ENCODE measurements at places on chromosomes 2 and 18.

- DNase-seq: no peak
These were observed 110.0 kb upstream of the EPAS1 start for GRCh38 chr2:46187112-46187618.

- DNase-seq: no peak
These were observed 32.1 kb upstream of the COLEC12 start for GRCh38 chr18:532632-533031.

DNA sequence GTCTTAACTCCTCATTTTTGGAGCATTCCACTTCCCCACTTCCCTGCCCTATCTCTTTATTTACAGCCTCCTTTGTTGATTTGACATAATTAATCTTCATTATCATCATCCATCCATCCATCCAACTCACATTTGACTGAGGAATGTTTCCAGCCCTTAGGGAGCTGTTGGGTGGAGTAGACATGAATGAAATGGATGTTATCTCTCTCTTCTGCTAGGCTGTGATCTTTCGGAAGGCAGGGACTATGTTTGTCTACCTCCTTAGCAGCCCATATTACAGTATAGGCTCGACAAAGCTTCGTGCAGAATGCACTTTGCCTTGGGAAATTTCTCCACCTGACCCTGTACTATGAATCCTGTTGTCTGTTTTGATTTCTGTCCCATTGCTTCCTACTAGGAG lies 7.7 kb upstream of the EFEMP1 start:
- no peak for DNase-seq

- no peak for DNase-seq
These were observed 11.6 kb upstream of the EIF2AK2 start for GRCh38 chr2:37168217-37168981.

DNA sequence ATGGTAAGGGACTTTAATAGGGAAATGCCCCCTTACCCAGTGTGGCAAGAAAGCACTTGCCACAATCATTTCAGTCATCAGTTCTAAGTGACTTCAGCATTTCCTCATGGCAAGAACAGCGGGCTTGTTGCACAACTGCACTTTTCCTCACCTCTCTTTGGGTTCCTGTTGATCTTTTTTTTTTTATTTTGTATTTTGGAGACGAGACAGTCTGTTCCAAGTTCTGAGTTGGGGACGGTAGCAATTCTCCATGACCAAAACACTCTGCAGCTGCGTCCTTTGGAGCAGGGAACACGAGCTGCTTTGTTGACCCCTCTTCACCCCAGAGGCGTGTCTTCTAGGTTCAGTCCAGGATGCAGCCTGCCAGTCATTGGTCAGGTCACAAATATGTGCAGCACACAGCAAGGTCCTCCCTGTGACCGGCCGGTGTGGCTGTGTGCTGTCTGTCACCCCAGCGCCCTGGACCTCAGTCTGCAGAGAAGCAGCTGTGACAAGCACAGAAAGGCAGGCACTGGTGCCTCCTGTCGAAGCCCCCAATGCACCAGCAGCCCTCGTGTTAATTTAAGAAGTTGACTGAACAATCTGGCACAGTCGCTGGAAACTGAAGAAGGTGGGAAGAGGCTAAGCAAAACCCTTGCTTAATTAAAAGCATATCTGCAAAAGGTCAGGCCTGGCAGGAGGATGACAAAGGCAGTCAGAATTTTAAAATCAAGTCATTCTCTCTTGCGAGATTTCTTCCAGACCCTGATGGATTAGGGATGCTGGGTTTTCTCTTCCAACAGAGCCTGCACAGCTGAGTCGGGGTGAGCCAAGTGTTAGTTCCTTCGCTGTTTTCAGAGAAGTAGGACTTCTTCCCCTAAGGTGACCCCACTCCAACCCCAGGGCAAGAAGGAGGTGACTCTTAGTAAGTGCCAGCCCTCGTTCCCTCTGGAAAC lies 96.7 kb upstream of the COPS8 start:
- no peak for DNase-seq

DNA sequence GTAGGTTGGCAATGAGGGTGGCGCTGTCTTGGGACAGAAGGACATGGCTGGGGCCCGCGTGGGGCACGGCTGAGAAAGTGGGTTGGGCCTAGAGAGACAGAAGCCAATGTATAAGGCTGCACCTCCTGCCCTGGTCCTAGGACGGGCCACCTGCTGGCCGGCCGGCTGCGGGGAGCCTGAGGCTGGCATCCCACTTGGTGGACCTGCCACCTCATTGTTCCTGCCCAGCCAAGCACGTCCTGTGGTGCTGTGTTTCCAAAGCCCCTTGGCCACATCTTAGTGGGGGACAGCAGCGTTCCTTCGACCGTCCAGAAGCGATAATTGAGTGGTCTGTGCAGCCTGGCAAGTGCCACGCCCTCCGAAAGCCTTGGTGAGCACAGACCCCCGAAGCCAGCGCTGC lies 223.9 kb downstream of the LDLRAD4 start:
- DNase-seq: no peak

- no peak for DNase-seq
These were observed 83.6 kb downstream of the RTTN start for GRCh38 chr18:70121842-70122241.

GRCh38 chr2:206328974-206329373 lies 54.5 kb downstream of the ZDBF2 start:
- no peak for DNase-seq

DNA sequence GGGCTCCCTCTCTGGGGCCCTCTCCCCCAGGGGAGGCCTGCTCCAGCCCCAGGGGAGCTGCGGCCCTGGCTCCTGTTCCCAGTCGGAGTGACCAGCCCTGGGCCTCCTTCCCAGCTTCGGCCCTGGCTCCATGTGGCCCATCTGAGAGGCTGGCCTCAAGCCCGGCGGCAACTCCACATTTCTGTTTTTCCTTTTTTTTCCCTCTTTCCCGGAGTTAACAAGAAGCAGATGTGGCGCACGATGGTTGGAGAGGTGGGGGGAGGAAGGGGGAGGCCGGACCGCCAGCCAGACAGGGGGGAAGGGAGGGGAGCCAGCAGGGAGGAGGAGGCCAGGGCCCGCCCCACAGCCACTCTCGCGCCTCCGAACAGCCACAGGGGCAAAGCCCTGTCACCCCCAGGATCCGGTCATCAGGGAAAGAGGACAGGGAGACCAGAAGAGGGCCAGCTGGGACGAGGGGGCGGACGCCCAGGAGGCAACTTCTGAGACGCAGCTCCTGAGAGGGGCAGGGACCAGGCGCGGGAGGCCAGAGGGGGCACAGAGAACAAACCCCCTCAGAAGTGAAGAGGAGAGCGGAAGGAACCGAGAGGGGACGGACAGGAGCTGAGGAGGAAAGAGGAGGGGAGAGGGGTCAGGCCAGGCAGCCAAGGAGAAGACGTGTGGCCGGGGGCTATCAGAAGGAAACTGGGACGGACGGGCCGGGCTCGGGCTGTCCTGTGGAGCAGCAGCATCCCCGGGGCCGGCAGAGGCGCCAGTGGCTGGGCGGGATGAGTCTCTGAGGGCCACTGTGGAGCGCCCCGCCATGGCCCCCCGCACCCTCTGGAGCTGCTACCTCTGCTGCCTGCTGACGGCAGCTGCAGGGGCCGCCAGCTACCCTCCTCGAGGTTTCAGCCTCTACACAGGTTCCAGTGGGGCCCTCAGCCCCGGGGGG lies at the start of gene EMILIN1:
Gene EMILIN1 (plus strand): TSS at position 349 of the 928 bp plus-strand sequence. CDS start 451 bp downstream, at position 800.
- DNase-seq: no peak

- DNase-seq: no peak
These were observed 57.7 kb downstream of the ARHGEF4 start for GRCh38 chr2:130894326-130894942.

GRCh38 chr2:163207693-163208370 lies 369.3 kb upstream of the KCNH7 start:
- DNase-seq: no peak

GRCh38 chr2:25204190-25204838 lies 35.9 kb upstream of the POMC start:
- peak; percentile 31 for DNase-seq

- DNase-seq: no peak
These were observed 673.8 kb downstream of the ADCYAP1 start for GRCh38 chr18:1578505-1578904.

- DNase-seq: no peak
These were observed 145.0 kb downstream of the MAP4K4 start for GRCh38 chr2:101842471-101842870.

DNA sequence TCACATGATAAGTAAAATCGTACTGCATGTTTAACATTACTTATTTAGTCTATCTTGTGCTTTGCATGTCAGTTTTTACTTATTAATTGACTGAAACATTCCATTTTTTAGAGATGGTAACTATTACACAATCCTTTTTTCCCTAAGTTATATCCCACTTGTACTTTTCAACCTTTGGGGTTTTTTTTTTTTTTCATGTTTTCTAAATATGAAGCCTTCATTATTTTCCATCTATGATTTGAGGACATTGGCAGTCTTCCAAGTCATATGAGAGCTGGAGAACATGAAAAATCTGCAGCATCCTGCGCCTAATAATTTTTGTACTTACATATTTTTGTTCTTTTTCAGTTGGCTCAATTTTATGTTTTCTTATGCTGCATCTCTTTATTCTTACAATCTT lies 113.9 kb downstream of the MYO1B start:
- no peak for DNase-seq

- no peak for DNase-seq
These were observed 110.9 kb downstream of the FAM210A start for GRCh38 chr18:13615432-13615861.

DNA sequence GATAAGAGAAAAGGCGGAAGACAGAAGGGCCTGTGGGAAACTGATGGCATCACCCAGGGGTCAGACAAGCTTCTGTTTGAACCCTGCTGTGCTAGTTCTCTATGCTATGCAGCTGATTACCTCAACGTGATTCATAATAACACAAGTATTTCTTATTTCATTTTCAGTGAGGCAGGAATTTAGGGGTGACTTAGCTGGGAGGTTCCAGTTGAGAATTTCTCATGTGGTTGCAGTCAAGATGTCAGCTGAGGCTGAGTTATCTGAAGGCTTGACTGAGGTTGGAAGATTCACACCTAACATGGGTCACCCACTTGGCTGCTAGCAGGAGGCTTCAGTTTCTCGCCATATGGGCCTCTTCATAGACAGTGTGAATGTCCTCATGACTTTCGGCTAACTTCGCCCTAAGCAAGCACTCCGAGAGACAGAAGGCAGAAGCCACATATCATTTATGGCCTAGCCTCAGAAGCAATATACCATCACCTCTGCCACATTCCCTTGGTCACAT lies 34.0 kb upstream of the TMEM131 start:
- no peak for DNase-seq

DNA sequence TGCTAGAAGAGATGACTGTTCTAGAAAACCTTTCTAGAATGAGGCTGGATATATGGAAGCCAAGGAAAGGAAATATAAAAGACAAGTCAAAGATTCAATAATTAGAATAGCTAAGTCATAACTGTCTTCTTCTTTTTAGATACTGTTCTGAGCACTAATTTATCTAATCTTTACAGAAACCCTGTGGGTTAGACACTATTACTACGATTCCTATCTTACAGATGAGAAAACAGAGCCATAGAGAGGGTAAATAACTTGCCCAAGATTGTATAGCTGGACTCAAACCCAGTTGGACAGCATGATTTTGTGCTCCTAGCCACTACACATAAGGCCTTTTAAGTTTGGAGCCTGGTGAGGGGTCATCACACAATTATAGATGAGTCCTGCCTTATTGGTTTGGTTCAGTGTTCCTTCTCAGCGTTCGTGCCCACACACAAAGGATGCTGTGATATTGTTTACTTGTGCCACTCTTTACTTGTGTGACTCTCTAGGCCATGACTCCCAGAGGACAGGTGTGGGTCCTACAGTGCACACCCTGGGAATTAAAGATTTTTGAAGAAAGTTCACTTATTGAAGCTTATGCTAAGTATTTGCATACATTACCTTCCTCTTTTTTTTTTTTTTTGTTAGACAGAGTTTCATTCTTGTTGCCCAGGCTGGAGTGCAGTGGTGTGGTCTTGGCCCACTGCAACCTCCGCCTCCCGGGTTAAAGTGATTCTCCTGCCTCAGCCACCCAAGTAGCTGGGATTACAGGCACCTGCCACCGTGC lies 153.7 kb downstream of the PRKCE start:
- DNase-seq: no peak

- no peak for DNase-seq
These were observed 49.7 kb upstream of the GLI2 start for GRCh38 chr2:120685974-120686297.

DNA sequence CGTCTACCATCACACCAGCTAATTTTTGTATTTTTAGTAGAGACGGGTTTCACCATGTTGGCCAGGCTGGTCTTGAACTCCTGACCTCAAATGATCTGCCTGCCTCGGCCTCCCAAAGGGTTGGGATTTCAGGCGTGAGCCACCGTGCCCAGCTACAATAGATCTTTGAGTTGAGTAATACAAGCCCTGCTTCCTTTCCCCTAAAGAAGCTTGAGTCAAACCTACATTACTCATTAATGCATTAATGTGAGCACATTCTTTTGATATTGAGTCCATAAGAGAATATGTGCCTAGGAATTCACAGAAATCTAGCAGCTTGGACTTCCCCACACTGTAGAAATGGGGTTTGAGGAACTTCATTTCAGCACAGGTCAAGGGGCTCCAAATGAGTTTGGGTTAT lies 39.6 kb downstream of the PSMG2 start:
- no peak for DNase-seq
